ENCODE measurements at places on chromosomes 6 and 20. TPM values are rescaled to one million over a fixed set of nuclear protein-coding genes. Genes with fewer than 3 reads are reported as not detected.

- ATAC-seq, result no peak
Measured at GRCh38 chr6:25606151-25606550, 45.9 kb upstream of the SCGN start.

DNA sequence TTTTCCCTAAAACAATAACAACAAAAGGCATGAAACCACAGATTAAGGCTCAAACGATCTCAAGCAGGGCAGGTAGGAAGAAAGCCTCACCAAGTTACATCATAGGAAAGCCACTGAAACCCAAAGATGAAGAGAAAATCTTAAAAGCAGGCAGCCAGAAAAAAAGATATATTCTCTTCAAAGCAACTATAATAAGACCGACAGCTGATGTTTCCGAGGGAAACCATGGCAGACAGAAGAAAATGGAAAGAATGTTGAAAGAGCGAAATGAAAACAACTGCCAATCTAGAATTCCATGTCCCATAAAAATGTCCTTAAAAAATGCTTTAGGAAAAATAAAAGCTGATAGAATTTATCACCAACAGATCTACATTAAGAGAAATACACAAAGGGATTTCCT lies 161.5 kb upstream of the THBS2 start:
- no peak for ATAC-seq

DNA sequence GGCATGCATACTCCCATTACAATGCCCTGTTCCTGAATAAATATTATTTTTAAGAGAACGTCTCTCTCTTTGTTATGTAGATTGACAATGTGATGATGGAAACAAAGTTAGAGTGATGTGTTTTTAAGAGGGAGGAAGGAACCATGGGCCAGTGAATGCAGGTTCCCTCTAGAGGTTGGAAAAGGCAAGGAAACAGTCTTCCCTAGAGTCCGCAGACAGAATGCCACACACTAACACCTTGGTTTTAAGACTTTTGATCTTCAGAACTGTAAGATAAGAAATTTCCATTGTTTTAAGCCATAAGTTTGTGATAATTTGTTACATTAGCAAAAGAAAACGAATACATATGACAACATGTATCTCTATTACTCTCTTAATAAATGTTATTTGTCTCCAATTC lies 4.7 kb upstream of the CENPW start:
- ATAC-seq, result no peak

- ATAC-seq, result no peak
Measured at GRCh38 chr6:166005944-166006899, 161.4 kb downstream of the TBXT start.

- ATAC-seq, result no peak
Measured at GRCh38 chr20:10253780-10254179, 35.1 kb downstream of the SNAP25 start.

GRCh38 chr20:36339646-36340592 lies 33.8 kb downstream of the DLGAP4 start:
- no peak for ATAC-seq

GRCh38 chr6:30060606-30061091 lies 416 bp upstream of the POLR1H start:
- peak; percentile 20 for ATAC-seq

DNA sequence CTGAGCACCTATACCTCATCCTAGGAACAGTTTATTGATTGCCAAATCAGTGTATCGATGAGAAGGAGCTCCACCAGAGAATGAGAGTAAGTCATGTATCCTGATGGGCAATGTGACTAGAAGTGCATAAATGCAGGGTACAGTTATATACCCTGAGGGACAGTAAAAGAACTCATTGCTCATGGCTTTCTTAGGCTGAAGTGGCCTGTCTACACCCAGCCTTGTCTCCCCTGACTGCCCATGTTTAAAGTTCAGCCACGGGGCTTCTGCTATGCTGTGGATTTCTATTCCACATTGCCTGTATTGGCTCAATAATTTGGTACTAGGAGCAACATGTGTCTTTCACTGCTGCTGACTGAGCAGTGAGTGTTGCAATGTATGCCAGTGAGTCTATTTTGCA lies 400.4 kb upstream of the IMPG1 start:
- ATAC-seq, result no peak

DNA sequence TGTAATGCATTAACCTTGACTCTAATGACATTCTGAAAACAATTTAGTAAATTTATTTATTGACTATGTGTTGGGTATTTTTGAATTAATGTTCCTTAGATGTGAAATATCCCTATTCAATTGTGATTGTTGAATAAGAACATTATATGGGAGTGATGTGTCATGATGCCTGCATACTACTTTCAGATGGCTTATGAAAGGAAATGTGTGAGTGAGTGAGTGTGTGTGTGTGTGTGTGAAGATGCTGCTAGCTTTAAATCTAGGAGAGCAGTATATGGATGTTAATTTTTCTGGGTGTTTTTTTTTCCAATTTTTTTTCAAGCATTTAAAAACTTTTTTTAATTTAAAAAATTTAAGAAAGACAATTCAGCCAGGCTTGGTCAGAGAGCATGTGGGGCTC lies 32.5 kb upstream of the NT5E start:
- ATAC-seq, result no peak

GRCh38 chr6:44474190-44474631 lies 86.7 kb downstream of the CDC5L start:
- ATAC-seq, result no peak

DNA sequence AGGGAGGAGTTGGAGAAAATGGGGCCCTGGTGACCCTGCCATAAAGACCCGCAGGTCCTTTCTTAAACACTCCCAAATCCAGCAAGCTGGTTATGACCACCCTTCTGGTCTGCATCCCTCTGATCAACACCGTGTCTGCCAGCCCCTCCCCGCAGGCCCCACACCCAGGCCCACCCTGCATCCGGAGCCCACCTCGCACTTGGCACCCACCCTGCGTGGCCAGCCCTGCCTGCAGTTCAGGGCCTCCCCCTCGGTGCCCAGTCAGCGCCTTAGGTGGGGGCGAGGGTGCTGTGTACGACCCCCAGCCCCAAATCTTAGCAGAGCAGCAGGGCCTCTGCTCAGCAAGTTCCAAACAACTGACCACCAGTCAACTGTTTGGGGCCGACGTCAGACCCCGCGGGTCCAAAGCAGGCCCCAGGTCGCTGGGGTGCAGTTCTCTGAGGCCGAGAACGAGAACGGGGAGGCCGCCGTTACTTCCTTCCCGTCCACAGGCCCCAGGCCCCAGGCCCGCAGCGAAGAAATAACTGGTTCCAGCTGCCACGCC lies 1.2 kb downstream of the ACSS1 start:
- no peak for ATAC-seq

GRCh38 chr6:25829375-25829774 lies 2.5 kb downstream of the SLC17A1 start:
- ATAC-seq, result no peak

- ATAC-seq, result no peak
Measured at GRCh38 chr6:20113649-20114224, 98.5 kb downstream of the MBOAT1 start.

DNA sequence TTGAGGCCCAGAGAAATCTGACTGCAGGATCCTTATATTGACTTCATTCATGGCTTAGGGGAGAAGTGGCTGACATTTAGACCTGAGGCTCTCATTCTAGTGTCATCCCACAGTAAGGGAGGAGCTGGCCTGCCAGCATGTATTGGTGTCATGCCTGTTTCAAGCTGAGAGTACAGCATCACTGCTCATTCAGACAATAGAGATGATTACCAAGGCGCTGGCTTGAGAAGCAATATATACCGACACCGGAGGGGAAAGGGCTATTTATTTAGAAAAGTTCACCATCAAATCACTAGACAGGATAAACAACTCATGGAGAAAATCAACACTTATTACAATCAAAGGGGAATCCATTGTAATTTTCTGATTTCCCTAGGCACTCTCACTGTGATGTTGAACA lies 84.4 kb upstream of the HDAC2 start:
- ATAC-seq, result no peak

- ATAC-seq, result no peak
Measured at GRCh38 chr20:53492212-53492611, 101.4 kb downstream of the ZNF217 start.

DNA sequence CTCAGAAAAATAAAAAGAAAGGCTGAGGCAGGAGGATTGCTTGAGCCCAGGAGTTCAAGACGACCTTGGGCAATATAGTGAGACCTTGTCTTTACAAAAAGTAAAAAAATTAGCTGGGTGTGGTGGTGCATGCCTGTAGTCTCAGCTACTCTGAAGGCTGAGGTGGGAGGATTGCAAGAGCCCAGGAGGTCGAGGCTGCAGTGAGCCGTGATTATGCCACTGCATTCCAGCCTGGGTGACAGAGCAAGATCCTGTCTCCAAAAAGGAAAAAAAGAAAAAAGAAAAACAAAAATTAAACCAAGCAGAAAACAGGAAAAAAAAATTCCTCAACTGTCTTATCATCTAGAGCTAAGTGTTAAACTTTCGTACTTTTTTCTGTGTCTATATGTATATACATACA lies 12.4 kb upstream of the SRSF3 start:
- no peak for ATAC-seq

The ADISSP gene
- 29.1 TPM for total RNA-seq

The PDYN gene
- not detected for total RNA-seq

The FAM83D gene
- 67.0 TPM for total RNA-seq

The SNAI1 gene
- 0.36 TPM for total RNA-seq

The CALHM4 gene
- total RNA-seq, result not detected

The COL21A1 gene
- 4.9 TPM for total RNA-seq

The SLC26A8 gene
- total RNA-seq, result 0.04 TPM

The TNFAIP3 gene
- total RNA-seq, result 8.8 TPM

The BCAS4 gene
- total RNA-seq, result 0.96 TPM

The TINAG gene
- total RNA-seq, result not detected

The STK4 gene
- 15.8 TPM for total RNA-seq

The ZNF341 gene
- total RNA-seq, result 1.6 TPM

All from esophagus mucosa (tissue), 1 donor.